ENCODE measurements at places on chromosomes 12 and 14.

GRCh38 chr12:98754095-98754494, 109.0 kb downstream of the APAF1 start:
- DNase-seq: peak; percentile 68

DNA sequence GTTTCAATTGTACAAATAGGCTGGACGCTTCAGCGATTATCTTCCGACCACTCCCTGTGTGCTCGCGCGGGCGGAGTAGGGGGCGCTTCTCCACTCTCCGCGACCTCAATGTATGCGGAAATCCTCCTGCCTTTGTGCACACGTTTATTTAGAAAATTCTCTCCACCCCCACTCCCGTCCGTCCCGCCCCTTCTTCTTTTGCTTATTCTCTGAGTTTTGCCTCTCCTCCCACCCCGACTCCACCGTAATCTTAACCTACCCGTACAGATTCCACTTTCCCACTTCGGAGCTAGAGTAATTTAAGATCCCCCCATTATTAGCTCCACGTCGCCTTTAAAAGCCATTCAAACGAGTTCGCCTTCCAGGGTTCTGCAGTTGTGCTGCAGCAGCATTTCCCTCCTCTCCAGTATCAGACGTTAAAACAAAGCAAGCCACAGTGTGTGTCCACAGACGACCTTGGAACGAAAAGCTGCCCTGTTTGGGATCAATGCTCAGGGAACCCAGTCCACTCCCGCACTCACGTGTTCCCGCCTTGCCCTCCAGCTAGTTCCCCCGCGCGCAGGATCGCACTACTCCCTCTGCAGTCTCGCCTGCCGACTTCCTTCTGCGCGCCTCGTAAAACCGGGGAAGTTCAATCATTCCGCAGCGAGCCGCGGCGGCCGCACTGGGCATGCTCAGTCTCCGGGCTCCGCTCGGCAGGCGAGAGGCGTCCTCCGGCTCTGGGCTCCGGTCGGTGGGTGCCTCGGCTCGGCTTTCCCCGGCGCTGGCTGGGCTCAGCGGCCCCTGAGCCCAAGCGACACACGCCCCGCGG, at the start of gene ANO6:
TSS of gene ANO6 (plus strand) at position 677 of the 811 bp plus-strand sequence. CDS start 227 bp downstream, outside the sequence.
- peak; percentile 95 for DNase-seq

DNA sequence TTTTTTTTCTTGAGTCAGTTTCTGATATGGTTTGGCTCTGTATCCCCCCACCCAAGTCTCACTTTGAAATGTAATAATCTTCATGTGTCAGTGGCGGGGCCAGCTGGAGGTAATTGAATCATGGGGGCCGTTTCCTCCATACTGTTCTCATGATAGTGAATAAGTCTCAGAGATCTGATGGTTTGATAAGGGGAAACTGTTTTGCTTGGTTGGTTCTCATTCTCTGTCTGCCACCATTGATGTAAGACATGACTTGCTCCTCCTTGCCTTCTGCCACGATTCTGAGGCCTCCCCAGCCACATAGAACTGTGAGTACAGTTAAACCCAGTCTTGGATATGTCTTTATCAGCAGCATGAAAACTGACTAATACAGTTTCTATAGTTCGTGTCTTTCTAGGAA, 42.9 kb downstream of the WNK1 start:
- peak; percentile 37 for DNase-seq

DNA sequence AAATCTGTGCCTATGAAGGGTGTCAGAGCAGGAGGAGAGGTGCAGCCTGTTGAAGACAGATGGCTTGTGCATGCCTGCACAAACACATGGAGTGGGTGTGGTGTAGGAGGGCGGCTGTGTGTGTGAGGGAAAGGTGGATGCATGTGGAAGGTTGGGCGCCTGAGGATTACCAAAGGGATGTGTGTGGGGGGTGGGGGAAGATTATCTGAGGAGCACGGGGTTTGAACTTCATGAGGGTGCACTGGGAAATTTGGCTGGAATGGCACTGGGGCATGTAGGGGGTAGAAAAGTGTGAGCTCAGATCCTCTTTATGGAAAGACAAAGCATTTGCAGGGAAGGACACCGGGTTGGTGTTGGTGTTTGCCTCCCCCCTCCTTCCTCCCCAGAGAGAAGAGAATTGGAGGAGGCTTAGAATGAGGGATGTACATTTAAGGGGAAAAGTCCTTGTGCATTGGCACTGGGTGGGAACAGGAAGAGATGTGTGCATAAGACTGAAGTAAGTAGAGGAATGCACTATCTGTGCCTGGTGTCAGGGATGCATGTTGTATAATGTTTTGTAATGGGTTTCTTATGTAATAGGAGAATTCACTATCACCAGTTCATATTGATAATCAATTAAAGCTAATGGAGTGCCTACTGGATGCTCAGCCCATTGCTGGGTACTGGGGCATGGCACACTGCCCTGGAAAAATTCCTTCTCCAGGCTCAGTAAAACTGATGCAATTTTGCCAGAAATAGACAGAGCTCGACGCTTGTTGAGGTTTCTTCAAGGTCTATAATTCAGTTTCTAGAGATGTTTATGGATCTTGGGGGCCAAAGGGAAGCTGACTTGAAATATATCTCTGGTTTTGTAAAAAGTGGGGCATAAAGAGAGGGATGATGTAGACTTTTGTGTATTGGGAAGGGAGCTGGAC, 3.0 kb downstream of the NTF3 start:
- no peak for DNase-seq

DNA sequence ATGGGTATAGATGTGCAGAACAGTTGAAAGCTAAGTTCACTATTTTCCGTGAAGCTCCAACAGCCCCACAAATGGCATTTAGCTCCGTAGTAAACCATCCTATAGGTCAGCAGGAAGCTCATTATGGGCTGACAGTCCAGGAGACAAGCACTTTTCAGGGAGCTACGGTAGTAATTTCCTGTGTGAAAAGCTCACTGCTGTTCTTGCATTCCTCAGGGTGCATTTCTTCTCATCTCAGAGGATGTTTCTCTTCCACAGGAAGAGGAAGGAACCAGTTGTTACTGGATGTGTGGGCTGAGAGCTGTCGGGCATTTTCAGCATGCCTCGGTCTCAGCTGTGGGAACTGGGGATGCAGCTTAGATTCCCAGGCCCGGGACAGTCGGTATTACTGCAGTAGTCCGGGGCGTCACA, 72.8 kb downstream of the GALNT4 start:
- DNase-seq: no peak

GRCh38 chr12:128840862-128841468, 12.3 kb upstream of the GLT1D1 start:
- no peak for DNase-seq

- peak; percentile 60 for DNase-seq
Observed at GRCh38 chr12:124240493-124240892, 54.4 kb upstream of the RFLNA start.

- DNase-seq: peak; percentile 14
Observed at GRCh38 chr14:23300687-23301223, 1.9 kb downstream of the PPP1R3E start.

DNA sequence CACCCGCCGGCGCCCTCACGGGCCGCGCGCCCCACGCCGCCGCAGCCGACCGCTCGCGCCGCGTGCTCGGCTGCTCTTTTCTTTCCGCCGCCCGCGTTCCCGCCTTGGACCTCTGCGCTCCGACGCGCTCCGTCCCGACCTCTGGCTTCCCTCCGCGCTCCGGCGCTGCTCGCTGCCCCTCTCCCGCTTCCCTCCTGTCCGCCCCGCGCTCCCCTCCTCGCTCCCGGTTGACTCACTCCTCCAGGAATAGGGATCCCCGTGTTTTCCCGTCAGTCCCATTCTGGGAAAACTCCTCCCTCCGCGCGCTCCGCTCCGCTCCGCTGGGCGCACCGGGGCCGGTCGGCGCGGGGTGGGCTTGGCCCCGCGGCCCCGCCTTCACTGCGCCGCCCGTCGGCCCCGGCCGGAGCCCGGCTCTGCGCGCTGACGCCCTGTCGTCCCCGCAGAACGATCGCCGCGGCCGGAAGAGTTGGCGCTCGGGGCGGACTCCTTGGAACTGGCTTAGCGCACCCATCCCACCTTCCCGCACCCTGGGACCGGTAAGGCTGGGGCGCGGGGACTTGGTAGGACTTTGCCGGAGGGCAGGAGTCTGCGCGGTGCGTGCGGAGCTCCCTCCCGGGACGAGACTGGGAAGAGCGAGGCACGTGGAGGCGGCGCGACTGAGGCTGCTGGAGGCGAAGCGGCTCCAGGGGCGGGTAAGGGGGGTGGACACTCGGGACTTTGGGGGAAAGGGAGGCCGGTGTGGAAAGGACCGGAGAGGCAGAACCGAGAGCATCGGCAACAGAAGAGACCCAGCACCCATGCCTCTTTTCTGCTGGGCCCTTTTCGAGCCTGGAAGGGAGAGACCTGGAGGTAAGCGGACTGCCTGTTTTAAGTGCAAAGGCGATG, 550 bp downstream of the TEAD4 start:
- no peak for DNase-seq

DNA sequence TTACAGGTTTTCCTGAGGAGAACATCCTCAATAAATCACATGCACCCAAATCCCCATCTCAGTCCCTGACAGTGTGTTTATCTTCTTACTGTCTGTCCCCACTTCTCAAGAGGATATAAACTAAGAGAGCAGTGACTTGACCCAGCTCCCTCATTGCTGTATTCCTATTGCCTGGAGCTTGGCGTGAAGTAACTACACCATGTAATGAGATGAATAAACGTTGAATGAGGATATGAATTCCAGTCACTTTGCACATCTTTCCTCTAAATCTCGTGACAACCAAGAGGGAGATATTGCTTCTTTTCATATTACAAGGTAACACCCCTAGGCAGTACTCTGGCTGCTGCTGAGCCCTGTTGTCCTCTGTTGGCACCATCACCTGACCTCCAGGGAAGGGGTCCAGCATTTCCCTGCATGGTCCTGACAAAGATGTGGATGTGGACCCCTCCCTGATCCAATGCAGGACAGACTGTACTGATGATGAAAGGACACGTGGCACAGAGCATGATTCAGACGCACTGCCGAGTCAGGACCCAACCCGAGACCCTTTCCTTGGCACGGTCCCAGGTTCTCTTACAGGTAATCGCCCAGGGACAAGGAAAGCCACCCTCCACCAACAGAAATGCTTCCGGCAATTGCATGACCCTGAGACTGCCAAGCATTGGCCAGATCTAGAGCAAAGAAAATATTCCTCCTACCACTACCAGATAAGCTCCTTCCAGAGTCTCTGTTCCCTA, 47.7 kb upstream of the CPM start:
- no peak for DNase-seq

DNA sequence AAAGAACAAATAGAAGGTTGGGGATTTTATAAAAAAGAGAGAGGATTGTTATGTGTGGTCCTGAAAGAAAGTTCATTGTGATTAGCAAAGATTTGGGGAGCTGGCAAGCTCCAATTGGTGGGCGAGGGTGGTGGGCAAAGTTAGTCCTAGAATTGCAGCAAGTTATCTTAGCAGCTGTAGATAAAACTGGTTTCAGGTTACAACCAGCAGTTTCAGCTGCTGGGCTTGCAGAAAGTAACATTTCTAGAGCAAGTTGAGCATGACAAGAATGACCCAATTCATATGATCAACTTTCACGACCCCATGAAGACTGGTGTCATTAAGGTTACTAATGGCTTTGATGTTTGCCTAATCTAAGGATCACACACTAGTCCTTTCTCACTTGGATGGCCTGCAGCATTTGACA, 177.9 kb upstream of the NUDT4 start:
- DNase-seq: no peak

DNA sequence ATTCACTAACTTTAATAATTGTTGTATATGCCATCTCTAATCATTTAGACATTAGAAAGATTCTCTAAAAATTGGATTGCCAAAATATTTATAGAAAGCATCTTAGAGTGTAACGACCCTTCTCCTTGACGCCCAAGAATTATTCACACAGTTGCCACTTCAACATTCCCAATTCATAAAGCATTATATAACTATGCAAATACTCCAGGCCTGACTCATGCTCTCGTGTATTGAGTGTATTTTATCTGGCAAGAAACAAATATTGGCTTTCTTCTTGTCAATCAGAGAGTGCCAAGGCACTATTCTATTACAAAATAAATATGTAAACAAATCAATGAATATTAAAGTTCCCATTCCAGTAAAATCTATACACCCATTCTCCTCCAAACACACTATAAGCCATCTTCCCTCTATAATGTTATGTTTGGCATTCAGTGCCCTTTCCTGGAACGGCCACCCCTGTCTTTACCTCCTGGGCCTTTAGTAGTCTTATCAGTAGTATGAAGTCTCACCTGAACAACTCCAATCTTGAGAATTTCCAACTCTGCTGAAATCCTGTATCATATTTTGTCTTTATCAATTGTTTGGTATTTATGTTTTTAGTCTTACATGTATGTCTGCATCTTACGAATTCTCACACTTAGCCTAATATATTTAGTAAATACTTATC, 182.6 kb downstream of the PIK3C2G start:
- DNase-seq: no peak

DNA sequence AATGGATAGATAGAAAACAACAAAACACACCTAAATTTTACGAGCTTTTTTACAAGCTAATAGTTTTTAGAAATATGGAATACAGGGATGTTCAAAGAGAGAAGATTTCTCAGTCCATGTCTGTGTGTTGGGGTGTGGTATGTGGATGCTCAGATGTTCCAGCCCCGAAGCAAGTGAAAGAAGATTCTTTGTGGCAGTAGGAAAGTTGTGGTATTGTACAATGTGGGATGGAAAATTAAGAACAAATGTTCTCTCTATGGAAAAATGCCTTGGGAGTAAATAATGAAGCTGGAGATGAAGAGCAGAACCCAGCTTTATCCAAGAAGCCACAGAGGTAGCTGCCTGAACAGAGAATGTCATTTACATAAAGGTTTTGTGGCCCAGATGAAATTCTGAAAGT, 150.3 kb upstream of the PRKD1 start:
- no peak for DNase-seq

DNA sequence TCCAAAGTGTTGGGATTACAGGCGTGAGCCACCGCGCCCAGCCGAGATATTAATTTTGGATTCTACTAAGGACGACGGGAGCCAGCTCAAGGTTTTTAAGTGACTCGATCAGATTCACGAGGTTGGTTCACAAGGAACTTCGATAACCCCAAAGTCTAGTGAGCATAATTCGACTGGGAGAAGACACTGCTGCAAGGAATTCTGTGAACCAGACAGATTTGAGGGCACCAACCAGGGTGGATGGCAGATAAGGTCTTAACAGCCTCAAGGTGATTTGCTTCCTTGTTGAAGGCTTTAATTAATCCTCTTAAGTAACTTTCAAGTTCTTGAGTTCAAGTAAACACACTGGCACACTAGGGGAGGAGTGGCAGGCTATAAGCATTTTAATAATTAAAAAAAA, 1.1 kb upstream of the KLHDC2 start:
- DNase-seq: peak; percentile 23

DNA sequence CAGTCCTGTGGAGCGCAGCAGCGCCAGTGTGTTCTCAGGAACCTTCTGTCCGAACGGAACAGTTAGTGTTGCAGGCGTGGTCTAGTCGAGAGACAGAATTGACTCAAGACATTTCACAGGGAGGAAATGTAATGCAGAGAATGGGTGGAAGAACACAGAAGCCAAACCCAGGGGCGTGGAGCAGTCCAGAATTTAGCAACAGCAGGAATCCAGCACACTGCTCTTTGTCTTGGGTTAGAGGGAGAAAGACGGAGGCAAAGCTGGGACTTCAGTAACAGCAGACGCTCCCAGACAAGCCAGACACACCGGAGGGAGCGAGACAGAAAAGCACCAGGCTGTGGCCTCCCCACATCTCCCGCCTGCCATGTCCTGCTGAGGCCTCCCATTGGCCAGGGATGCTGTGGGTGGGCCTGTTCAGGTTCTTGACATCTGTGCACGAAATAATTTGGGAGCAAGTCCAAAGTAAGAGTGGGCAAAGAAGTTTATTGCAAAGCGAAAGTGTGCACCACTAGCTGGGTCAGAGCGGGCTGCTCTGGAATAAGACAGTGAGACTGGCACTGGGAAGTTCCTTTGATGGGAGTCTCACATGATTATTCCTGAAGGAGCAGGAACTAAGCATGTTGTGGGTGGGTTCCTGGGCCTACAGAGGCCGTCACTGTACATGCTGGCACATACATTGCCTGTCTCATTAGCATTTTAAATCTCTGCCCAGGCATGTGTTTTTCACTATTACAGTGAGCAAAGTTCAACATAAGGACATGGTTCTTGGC, 339.3 kb upstream of the SFSWAP start:
- no peak for DNase-seq

Measured in NB4 (cell line).